NCI-H1048 (cell line): ENCODE measurements at places on chromosomes 1 and 21.

- no peak for DNase-seq
Measured at GRCh38 chr1:230509281-230509977, 83.3 kb upstream of the PGBD5 start.

DNA sequence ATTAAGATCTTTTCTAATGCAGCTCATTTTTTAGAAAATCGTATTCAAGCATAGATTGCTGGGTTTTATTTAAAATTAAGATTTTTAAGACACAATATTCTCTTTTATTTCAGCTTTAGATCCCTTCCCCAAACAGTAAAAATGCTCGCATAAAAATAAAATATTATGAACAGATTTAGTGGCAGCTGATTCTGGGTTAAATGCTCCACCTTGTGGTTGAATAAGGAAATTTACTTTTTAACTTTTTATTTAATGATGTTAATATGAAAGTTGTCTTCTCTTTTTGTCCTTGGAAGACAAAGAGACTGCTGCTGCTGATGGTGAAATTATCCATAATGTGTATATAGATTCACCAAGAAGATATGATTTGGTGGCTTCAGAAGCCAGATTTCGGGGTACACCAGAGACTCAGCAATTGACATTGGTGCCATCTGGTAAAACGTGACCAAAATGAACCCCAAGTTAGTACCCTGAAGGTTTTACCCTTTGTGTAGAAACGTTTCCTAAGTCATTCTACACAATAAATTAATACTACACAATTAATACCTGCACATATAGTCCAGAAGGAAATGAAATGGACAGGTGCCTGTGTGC, 128.0 kb downstream of the ADAMTS1 start:
- DNase-seq: no peak

DNA sequence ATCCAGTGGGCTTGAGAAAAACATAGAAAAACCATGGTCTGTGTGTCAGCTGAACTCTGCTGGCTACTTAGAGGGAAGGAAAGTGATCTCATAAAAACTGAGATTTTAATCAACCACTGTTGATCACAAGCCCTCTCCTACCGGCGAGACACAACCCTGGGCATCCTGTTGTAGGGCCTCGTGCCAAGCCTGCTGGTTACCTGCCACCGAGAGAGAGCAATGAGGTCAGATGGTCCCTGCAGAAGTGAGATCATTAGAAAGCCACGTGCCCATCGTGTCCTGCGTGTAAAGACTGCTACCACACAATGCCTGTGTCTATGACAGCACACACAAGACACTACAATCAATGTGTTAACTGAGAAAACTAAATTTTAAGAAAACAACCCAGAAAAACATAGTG, 41.7 kb upstream of the GPR153 start:
- no peak for DNase-seq

DNA sequence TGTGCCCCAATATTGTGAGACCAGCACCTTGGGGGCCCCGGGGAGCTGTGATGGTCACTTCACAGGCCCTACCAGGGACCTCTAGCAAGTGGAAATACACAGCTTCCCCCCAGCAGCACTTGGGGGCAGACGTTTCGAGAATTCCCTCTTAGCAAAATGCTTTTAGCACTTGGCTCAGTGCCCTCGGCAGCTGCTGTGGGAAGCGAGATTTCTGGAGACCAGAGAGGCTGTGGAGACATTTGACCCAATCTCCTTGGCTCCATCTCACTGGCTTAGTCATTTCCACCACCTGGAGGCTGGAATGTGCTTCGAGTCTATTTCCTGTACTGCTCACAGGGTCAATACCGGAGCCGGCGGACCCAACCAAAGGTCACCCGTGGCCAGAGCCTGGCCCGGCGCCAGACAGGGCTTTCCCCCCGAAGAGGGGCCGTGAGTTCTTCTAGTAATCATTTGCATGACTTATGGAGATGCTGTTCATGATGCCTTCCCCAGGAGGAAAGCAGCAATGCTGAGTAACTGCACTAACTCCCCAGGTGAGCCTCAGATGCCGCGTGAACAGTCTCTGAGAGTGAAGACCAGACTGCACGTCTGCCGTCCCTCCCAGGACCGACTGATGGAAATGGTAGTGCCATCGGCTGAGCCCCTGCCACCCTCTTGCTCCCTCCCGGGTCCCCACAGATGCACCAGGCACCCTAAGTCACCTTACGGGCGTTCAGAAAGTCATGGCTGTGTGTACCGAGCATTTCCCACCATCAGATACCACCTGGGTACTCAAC, 4.4 kb upstream of the C2CD2 start:
- no peak for DNase-seq

GRCh38 chr1:242185731-242186130, 186.8 kb upstream of the MAP1LC3C start:
- no peak for DNase-seq

DNA sequence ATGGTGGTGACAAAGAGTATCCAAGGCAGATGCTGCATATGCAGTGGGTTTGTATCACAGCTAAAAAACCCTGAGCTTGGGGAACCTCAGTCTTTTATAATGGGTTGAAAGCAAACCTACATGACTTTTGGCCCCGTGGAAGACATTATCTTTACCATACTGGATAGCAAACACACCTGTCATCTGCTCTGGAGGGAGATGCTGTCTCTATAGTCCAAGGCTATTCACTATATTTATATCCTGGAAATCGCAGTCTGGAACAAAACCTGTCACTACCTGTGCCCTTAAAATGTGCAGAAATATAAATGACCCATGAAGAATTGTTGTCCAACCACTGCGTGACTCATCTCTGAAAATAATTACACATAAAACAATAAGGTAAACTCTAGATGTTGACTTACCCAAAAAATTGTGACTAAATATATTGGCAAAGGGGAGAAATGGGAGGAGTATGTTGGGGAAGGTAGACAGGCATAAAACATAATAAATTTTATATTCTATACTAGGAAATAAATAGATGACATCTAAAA, 121.0 kb upstream of the CXADR start:
- DNase-seq: no peak

- DNase-seq: no peak
Measured at GRCh38 chr1:239987103-239987745, 104.5 kb upstream of the FMN2 start.

DNA sequence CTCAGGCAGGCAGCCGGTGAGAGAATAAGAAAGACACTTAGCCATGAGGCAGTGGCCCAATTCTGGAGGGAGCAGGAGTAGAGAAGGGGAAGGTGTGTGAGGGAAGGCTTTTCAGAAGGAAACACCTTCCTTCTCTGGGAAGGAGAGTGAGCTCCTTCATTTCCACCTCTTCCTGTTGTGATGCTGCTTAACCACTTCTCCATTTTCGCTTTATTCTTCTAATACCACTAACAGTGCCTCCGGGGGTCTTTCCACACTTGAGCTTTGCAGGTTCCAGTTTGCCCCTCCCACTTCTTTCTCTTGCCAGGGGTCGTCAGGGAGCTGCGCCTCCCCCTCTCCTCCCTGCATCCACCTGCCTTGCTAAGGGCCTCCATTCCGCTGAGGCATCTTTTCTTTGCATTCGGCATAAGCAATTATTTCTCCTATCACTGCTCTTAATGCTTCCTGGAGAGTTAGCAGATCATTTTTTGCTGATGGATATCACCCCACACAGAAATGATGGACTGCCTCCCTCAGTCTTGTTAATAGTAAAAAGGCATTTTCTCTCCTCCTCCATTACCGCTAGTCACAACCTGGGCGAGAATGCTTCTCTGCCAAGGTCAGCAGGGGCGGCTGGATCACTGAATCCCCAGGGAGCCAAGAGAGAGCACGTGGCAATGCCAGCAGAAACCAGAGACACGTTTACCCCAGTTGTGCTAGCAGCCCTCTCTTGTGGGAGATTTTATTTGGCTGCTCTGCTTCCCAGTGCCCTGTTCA, 74.8 kb downstream of the ELAVL4 start:
- DNase-seq: no peak

- DNase-seq: no peak
Measured at GRCh38 chr1:207815913-207816291, 64.0 kb downstream of the CD46 start.

GRCh38 chr1:110541906-110542395, 23.0 kb upstream of the KCNA10 start:
- no peak for DNase-seq

DNA sequence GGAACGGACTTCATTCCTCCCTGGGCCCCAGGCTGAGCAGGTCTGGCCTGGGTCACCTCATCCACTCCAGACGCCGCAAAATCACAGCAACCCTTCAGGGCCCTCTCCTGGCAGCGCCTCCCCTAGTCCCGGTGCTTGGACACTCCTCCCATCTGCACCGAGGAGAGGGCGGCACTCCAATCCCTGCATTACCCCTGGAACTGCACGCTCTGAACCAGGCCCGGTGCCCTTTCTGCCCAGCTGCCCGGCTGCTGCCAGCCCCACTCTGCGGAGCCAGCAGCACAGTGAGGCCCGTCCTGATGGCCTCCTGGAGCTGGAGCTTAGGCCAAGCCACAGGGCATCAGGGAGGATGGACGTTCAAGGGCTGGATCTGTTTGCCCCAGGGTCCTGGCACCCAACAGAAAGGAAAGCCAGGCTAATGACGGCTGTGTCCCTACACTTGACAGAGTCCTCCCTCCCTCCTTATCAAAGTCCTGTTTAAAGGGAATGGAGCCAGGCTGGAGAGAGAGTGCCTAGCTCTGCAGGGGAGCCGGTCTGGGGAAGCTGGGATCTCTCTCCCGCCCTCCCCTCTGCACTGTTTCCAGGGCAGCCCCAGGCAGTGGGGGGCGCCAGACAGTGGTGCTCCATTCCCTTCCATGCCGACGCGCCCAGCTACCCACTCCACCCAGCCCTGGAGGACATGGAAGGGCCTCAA, 12.7 kb downstream of the COL6A2 start:
- DNase-seq: no peak

- DNase-seq: no peak
Measured at GRCh38 chr1:167862432-167863076, 51.4 kb downstream of the ADCY10 start.

DNA sequence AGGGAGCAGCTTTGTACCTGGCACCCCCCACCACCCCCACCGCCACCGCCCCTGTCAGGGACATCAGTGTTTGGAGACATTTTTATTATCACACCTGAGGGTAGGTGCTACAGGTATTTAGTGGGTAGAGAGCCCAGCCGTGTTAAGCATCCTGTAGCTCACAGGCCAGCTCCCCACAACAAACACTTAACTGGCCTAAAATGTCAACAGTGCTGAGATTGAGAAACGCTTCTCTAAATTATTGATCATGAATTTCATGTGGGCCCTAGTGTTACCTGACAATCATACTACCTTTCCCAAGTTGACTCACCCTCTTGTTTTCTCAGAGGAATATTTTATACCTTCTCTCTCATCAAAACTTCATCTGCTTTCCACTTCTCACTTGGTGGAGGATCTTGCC, 21.4 kb downstream of the ELF3 start:
- DNase-seq: no peak
